ENCODE measurements at places on chromosomes 7 and 10.
A peak's percentile ranks its signal among the peaks of the same experiment; 100 is the strongest.

GRCh38 chr10:99843310-99843709 is 60.9 kb downstream of the ABCC2 start:
- no peak for DNase-seq

DNA sequence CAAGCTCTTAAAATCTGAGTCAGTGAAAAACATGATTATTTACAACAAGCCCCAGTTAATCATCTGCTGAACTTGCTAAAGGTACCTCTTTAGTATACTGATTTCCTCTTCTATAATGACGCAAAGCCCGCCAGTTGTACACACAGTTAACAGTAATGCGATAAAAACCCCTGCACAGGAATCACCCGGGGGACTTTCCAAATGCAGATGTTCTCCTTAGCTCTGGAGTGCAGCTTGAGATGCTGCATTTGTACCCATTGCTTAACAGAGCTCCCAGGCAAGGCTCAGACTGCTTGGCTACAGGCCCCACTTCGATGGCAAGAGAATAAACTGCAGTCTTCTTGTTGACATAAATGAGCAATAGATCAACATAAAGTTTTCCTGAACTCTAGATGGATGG is 279.6 kb upstream of the HGF start:
- no peak for DNase-seq

DNA sequence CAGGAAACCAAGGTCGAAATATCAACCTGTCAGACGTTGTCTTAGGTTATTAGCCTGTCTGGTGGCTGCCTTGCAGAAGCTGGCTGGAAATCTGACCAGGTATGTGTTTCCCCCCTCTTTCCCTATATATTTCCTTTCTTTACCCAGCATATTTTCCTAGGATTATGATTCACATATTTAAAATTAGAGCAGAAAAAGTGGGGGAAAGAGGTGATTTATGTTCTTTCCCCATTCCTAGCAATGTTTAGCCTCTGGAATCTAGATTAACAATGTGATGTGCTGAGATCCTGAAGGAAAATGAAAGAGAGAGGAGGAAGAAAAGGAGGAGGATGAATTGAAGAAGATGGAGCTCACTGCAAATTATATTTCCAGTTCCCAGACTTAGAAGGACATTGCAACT is 421.4 kb upstream of the AUTS2 start:
- no peak for DNase-seq

DNA sequence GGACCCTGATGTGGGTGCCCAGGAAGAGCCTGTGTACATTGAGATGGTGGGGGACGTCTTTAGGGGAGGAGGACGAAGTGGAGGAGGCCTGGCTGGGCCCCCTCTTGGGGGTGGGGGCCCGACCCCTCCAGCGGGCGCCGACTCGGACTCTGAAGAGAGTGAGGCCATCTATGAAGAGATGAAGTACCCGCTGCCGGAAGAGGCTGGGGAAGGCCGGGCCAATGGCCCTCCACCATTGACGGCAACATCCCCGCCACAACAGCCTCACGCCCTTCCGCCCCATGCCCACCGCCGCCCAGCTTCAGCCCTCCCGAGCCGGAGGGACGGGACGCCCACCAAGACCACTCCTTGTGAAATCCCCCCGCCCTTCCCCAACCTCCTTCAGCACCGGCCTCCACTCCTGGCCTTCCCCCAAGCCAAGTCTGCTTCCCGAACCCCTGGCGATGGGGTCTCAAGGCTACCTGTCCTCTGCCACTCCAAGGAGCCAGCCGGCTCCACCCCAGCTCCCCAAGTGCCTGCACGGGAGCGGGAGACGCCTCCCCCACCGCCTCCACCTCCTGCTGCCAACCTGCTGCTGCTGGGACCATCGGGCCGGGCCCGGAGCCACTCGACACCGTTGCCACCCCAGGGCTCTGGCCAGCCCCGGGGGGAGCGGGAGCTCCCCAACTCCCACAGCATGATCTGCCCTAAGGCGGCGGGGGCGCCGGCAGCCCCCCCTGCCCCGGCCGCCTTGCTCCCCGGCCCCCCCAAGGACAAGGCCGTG is 4.8 kb downstream of the NYAP1 start:
- DNase-seq, result no peak

- DNase-seq, result no peak
Observed at GRCh38 chr7:54485044-54485443, 57.1 kb upstream of the VSTM2A start.

- DNase-seq, result no peak
Observed at GRCh38 chr7:74657692-74658177, at the start of gene GTF2I. GTF2I (plus strand) TSS chr7:74657718; CDS start chr7:74689129, 31,411 bp downstream.

DNA sequence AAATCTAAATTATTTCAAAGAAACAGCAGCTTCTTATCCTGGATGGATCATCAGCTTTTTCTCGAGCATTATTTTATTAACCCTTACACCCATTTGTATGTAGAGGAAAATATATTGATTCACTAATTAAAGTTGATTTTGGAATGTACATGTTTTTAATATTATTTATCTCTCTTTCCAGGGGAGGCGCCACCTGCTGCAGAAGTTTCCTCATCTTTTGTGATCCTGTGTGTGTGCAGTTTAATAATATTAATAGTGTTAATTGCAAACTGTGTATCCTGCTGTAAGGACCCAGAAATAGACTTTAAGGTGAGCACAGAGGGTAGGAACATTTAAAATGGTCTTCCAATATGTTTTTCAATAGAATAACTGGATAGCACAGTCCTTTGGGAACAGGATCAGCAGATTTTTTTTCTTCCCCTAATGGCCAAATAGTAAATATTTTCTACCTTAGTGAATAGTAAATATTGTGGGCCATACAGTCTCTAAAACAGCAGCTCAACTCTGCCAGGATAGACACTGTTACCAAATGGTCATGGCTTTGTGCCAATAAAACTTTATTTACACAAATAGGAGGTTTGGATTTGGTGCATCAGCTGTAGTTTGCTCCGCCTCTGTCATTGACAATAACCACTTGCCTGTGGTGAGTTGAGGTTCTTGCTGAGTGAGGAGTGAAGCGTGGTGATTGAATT is 30.6 kb downstream of the LMTK2 start:
- no peak for DNase-seq

- DNase-seq, result no peak
Observed at GRCh38 chr10:76150876-76151288, 719.5 kb downstream of the LRMDA start.

DNA sequence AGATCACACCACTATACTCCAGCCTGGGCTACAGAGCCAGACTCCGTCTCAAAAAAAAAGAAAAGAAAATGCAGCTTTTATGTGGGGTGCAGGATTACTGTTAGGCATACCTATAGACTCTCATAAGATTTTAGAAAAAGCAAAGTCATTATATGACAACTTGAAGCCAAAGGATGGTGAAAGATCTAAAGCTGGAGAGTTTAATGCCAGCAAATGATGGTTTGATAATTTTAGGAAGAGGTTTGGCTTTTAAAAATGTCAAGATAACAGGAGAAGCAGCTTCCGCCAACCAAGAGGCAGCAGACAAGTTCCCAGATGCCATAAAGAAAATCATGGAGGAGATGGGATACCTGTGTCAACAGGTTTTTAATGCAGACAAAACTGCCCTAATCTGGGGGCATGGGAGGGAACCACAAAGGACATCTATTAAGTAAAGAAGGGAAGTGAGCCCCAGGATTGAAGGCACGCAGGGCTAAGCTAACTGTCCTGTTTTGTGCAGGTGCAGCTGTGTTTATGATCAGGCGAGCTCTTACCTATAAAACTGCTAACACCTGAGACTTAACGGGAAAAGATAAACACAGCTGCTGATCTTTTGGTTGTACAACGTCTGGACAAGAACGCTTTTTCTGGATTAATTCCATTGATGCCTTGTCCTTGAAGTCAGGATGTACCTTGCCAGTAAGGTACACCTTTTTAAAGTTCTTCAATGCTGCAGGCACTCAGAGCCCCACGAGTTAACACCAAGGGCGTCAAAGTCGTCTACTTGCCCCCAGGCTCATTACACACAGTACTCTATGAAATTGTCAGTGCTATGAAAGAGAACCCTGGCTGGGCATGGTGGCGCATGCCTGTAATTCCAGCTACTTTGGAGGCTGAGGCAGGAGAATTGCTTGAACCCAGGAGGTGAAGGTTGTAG is 10.5 kb upstream of the ANKRD61 start:
- DNase-seq, result no peak

DNA sequence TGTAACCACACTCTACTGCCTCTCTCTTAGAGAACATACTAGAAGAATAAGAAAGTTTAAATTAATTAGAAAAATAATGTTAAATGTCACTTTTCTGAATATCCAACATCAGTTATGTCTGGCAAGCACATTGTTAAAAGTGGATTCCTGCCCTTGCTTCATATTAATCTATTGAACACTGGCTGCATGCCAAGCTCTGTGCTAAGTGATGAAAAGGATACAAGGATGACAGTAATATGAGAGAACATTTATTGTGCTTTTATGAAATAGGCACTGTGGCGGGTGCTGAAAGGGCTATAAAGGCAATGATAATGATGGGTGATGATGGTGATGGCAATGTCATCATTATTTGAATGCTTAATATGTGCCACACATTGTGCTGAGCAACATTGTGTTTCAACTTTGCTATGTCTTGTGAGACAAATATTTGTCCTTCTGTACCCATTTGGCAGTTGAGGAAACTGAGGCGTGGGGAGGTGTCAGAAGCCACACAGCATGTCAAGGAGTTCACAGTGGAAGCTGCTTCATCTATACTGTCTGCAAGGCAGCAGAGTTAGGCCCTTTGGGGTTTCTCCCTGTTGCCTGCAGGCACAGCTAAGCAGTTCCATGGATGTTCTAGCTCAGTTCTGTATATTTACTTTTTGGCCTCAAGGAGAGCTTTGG is 64.2 kb upstream of the RAPGEF5 start:
- no peak for DNase-seq

GRCh38 chr10:129305046-129305445 is 162.0 kb upstream of the MGMT start:
- peak; percentile 61 for DNase-seq

- DNase-seq, result no peak
Observed at GRCh38 chr10:76411729-76412435, 980.5 kb downstream of the LRMDA start.

DNA sequence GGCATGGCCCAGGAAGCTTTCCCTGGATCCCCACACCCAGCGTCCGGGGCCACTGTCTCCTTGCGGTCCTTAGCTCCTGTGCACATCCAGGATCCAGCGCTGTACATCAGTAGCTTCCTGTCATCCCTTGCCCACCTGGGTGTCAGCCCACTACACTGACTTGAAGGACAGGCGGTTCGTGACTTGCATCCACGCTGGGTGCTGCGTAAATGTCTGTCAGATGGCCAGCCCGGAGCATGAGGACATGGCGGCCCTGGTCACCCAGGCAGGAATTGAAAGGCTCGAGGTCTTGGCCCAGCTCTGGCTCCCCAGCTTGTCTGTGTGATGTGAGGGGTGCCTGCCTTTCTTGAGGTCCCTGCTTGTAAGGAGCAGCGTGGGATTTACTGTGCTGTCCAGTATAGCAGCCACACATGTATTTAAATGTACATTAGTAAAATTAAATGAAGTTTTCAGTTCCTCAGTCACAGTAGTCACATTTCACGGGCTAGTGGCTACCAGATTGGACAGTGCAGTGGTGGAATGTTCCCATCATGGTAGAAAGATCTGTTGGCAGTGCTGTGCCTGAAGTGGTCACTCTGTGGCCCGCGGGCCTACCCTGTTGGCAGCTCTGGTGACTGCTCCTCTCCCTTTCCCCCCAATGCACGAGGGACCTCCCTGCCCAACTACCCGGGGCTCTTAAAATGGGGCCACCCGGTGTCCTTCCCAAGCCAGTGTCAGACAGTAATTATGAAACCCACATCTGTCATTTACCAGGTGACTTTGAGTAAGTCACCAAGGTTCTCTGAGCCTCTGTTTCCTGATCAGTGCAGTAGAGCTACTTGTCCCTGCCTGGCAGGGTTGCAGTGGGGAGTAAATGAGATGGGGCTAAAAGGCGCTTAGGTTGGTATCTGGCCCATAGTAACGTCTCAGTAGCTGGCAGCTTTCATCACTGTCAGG is 97.8 kb upstream of the PPIF start:
- no peak for DNase-seq

DNA sequence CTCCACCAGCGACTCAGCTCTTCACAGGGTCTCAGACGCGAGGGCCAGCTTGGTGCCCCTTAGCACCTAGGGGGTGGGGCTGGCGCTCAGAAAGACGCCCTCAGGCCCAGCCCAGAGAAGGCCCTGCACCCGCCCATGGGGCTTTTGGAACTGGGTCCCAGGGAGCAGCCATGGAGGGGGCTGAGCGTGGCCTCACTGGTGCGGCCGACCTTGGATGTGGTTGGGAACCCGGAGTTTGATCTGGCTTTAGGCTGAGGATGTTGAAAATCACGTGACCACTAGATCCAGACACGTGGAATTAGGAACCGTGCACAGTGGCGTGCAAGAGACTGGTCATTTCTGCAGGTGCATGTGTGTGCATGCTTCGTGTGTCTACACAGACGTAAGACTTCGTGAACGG is 185.4 kb downstream of the DNAJB6 start:
- no peak for DNase-seq

- DNase-seq, result peak; percentile 6
Observed at GRCh38 chr10:13158401-13158800, 3.0 kb upstream of the MCM10 start.

GRCh38 chr7:149741629-149742028 is 31.8 kb downstream of the ZNF467 start:
- no peak for DNase-seq

GRCh38 chr10:89649051-89649450 is 4.0 kb upstream of the PANK1 start:
- no peak for DNase-seq

GRCh38 chr7:44291733-44292419 is 33.5 kb downstream of the CAMK2B start:
- DNase-seq, result no peak

- peak; percentile 38 for DNase-seq
Observed at GRCh38 chr7:8014399-8014798, 45.8 kb downstream of the GLCCI1 start.

DNA sequence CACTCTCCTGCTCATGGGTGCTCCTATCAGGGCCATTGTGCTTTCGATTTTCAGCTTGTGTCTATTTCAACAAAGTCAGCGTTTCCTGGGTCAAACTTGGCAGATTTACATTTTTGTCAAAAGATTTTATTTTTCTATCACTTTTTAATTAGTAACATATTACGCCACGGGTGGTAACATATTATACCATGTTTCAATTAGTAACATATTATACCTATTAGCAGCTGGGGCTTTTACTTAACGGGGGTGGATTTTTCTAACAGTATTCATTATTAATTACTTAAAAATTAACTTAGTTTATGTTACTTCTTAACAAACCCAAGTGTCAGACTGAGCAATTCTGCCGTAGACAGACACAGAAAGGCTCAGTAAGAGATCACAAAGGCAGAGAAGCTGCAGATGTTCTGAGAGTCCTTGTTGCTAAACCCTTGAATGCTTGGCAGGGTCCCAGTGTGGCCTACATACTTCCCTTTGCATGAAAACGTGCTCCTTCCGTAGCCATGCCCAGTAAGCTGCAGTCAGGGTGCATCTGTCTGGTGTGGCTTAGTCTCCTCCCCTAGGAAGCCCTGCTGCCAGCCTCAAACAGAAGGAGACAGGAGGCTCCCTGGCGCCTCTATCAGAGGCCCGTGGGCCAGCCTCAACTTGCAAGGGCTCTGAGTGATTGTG is 263.1 kb upstream of the CXCL12 start:
- DNase-seq, result peak; percentile 18

DNA sequence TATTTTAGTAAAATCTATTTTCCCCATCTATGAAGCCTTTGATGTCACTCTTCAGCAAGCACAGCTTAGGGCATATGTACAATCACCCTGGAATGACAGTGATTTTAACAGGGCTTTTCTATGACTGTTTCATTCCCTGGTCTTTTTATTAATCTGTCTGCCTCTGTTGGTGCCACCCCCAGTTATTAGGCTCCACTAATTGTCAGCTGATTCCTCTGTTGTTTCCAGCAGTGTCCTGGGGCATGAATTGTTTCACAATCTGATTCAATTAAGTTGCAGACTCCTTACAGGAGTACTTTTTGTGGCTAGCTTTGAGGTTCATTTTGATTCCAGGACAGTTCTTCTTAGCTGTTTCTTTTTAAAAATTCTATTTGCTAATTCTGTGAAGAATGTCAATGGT is 38.6 kb downstream of the MYO3A start:
- DNase-seq, result no peak

Measured in epithelial cell of esophagus (primary cell).